ENCODE measurements at places on chromosomes 4 and X. TPM values are rescaled to one million over a fixed set of nuclear protein-coding genes. Genes with fewer than 3 reads are reported as not detected.

DNA sequence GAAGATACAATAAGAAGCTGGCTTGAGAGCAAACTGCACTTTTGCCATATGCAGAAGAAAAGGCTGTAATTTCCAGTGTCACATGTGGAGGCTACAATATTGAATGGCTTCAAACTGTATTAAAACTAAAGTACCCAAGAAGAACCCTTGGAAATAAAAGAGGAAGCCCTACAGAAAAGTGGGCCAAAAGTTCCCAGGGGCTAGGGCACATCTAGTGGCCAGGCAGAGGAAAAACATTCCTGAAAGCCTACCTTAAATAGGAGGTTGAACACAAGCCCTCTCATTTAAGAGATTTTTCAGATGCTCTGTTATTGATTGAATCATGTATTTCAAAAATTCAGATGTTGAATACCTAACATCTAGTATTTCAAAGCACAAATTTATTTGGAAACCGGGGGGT, 40.6 kb upstream of the PRDX4 start:
- no peaks in the 10 kb centered on the region for H3K36me3 ChIP-seq
- H3K4me3 ChIP-seq: no peak overlapping the region
- no peak for DNase-seq
- no peak overlapping the region for H3K27ac ChIP-seq

Gene AWAT2
- not detected for total RNA-seq

- no peaks in the 10 kb centered on the region for H3K4me1 ChIP-seq
- no peaks in the 10 kb centered on the region for H3K36me3 ChIP-seq
- H3K27me3 ChIP-seq: no peaks in the 10 kb centered on the region
Observed at GRCh38 chrX:55187281-55187680, 32.9 kb upstream of the PAGE5 start.

DNA sequence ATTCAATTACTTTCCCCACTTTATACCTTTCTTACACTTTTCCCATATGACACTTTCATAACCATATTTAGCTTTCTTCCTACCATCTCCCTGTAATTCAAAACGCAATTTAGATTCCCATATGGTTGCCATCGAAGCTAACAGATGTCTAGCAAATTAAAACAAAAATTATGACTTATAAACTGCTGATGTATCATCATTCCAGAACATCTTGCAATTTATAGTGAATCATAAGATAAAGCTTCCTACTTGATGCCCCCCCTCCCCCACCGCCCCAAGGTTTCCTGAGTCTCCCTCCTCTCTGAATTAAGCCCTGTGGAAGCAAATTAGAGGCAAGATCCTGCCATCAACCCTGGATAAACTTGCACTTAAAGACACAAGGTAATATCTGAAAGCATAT, 5.4 kb downstream of the TSPAN5 start:
- no peak overlapping the region for H3K4me3 ChIP-seq
- no peak for DNase-seq
- H3K27me3 ChIP-seq: no peaks in the 10 kb centered on the region
- no peak overlapping the region for H3K27ac ChIP-seq
- no peaks in the 10 kb centered on the region for H3K4me1 ChIP-seq

DNA sequence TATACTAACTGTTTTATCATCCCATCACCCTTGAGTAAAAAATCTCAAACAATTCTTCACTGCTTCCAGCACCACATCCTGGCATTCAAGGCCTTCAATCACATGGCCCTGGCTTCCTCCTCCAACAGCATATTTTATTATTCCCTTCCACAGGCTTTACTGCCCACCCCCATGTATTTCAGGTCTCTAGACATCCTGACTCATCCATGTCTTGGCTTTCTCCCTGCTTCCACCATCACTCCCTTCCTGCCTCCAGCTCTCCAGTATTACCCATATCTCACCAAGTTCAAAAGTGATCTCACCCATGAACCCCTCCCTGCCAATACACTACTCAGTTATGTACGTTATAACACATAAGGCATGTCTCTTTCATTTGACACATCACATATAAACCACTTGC, 34.7 kb upstream of the PLAC1 start:
- H3K36me3 ChIP-seq: no peaks in the 10 kb centered on the region
- H3K27ac ChIP-seq: no peak overlapping the region
- no peaks in the 10 kb centered on the region for H3K27me3 ChIP-seq
- H3K4me3 ChIP-seq: no peak overlapping the region
- no peaks in the 10 kb centered on the region for H3K4me1 ChIP-seq

DNA sequence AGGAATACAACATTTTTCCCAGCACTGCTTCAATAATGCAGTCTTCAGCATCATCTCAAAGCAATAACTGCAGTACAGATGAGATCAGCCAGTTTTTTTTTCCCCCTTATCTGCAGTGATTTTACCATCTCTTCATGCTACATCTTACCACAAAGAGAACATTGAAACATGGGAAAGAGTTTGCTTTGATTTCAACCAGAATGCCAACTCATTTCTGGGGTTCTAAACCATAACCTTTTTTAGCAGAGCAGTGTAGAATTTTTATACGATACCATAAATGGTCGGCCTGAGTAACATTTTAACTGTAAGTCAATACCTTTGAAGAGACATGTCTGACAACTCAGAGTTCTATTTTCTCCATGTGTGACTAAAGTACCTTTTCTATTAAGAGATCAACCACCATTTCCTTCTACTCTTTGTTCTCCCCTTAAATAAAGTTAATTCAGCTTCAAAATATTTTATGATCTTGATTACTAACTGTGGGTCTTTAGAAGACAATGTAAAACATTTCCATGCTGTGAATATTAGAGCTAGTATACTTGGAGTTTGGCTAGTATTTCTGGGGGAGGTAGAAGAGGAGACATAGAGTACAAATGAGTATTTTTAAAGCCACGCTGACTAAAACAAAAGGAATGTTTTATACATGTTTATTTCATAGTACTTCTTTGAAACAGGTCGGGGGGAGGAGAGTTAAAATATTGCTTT, 69.1 kb downstream of the TET2 start:
- H3K27ac ChIP-seq: no peak overlapping the region
- H3K36me3 ChIP-seq: no peaks in the 10 kb centered on the region
- H3K4me3 ChIP-seq: no peak overlapping the region

Gene BEX2
- total RNA-seq: 6.6 TPM

Gene MEPE
- total RNA-seq: not detected

Gene GAGE2A
- total RNA-seq: 0.86 TPM

- H3K27me3 ChIP-seq: no peaks in the 10 kb centered on the region
- no peaks in the 10 kb centered on the region for H3K4me1 ChIP-seq
- DNase-seq: no peak
- no peak overlapping the region for H3K27ac ChIP-seq
- H3K4me3 ChIP-seq: no peak overlapping the region
Observed at GRCh38 chr4:55269995-55270394, 76.0 kb upstream of the SRD5A3 start.

DNA sequence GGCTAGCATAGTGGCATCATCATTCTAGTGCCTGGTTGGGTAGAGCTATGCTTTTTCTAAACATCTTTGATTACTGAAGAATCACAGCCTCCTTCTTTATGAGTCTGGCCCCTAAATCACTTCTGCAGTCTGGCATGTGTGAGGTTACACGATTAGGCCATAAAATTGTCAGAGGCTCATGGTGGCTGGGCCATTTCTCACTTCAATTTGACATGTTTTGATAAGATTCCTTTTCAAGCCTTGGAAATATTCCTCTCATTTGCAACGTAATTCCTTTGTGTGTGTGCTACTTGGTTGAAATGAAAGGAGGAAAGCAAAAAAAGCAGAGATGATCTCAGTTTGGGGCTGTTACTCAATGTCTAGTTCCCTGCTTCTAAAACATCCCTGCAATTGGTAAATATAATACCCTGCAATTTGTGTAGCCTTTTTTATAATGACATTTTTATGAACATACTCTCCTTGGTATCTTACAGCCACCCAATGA, 6.2 kb downstream of the CCKAR start:
- no peaks in the 10 kb centered on the region for H3K36me3 ChIP-seq
- H3K27ac ChIP-seq: no peak overlapping the region
- H3K4me1 ChIP-seq: no peaks in the 10 kb centered on the region
- H3K27me3 ChIP-seq: no peaks in the 10 kb centered on the region

Gene RAB40AL
- total RNA-seq: 0.74 TPM

DNA sequence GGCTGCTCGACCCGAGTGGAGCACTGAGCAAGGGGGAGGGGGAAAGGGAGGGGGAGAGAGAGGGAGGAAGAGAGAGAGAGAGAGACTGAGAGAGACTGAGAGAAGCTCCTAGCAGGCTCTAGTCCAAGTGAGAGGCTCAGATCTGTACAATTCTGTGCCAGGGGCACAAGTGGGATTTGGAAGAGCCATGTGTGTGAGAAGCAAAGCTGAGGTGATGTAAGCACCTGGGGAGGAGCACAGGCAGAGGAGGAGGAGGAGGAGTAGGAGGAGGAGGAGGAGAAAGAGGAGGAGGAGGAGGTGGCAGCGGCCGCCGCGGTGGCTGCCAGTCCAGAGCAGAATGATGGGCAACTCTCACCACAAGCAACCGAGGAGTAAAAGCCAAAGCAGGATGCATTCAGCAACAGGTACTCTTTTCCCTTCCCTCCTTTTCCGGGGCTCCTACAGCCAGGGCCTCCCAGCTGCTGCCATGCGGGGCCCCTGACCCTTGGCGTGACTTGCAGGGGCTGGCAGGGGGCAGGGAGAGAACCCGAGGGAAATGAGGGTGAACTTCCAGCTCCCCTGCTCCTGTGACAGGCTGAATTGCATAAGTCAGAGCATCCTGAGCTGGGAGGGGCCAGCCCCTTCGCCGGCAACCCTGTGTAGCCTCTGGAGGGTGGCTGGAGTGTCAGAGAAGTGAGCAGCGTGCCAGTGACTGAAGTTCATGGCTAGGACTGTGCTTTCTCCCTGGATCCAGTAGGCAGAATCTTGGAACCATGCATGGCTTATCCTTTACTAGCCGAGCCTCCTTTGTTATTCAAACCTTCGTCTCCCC, 62.2 kb downstream of the RTL5 start:
- no peak overlapping the region for H3K4me3 ChIP-seq
- peaks cover 13% of the 10 kb centered on the region for H3K27me3 ChIP-seq
- H3K4me1 ChIP-seq: no peaks in the 10 kb centered on the region
- no peak overlapping the region for H3K27ac ChIP-seq

DNA sequence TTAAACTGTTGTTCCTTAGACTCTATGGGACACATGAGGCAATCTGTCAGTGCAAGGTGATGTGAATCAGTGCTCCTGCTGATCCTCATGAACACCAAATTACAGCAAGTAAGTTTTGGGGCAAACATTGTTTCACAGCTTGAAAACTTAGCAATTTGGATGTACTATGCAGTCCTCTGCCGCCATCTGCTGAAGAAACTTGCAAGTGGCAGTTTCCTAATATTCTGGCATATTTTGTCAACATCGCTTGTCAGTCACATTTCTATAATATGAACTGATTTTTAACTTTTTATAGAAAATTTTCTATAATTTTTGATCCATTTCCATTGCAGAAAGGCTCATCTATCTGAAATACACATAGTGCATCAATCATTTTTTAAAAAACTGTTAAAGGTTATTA, 56.3 kb downstream of the ZAR1 start:
- DNase-seq: no peak
- peaks cover 40% of the 10 kb centered on the region for H3K36me3 ChIP-seq
- H3K4me1 ChIP-seq: no peaks in the 10 kb centered on the region

Gene DDX60
- 67.2 TPM for total RNA-seq

GRCh38 chr4:58564695-58565475, 1454.7 kb upstream of the IGFBP7 start:
- H3K27me3 ChIP-seq: no peaks in the 10 kb centered on the region
- H3K4me3 ChIP-seq: no peak overlapping the region
- no peak overlapping the region for H3K27ac ChIP-seq
- no peak for DNase-seq
- H3K4me1 ChIP-seq: no peaks in the 10 kb centered on the region
- no peaks in the 10 kb centered on the region for H3K36me3 ChIP-seq

DNA sequence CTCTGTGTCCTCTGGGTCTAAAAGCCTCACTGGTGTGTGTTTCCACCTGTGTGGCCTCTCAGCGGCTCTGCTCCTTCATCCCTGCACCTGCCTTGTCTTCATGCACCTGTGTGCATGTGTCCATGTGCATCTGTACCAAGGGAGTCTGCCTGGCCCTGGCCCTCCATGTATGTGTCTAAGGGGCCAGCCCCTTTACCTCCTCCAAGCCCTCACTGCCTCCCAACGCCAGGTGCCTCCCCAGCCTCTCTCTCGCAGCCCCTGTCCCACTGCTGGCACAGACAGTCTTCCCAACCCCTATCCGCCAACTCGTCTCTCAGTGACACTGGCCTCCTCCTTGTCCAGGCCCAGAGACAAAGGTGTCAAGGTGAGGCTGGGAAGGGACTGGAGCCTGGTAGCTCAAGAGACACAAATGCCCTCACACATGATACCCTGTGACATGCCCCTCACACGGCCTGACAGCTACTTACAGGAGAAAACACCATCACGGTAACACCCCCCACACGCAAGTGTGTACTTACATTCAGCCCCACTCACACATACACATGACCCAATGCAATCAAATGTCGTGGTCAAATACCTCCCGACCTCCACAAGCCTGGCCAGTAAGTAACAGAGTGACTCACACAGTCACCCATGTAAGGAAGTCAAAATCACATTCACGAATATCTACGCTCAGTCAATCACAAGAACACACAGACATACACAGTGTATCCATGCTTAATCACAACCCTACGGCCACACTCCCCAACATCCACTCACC, 11.4 kb downstream of the L1CAM start:
- no peak for DNase-seq
- no peak overlapping the region for H3K4me3 ChIP-seq
- H3K27me3 ChIP-seq: peaks cover 3% of the 10 kb centered on the region
- no peaks in the 10 kb centered on the region for H3K4me1 ChIP-seq
- H3K27ac ChIP-seq: no peak overlapping the region
